ENCODE measurements at places on chromosomes 3 and 15.

DNA sequence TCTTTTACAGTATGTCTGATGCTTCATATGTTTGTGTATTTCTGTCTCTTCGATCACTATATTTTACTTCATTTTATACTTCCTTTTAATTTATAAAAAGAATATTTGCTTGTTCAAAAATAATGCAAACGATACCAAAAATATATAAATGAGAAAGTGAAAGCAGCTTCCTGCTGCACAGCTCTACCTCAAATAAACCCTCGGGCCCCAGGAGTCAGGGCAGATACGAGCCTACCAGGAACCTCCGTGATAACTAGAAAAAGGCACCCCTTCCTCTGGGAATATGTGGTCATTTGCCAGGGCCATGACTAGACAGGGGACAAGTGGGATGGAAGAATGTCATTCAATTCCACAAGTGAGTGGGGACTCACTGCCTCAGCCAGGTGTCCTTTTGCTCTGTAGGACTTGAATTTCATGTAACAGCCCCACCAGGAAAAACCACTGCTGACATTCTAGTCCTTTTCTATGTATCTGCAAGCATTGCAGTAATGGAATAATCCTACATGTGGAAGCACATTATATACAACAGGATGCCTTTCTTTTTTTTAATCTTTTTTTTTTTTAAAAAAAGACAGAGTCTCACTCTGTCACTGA is 133.3 kb downstream of the SUCLG2 start:
- no peak for DNase-seq

DNA sequence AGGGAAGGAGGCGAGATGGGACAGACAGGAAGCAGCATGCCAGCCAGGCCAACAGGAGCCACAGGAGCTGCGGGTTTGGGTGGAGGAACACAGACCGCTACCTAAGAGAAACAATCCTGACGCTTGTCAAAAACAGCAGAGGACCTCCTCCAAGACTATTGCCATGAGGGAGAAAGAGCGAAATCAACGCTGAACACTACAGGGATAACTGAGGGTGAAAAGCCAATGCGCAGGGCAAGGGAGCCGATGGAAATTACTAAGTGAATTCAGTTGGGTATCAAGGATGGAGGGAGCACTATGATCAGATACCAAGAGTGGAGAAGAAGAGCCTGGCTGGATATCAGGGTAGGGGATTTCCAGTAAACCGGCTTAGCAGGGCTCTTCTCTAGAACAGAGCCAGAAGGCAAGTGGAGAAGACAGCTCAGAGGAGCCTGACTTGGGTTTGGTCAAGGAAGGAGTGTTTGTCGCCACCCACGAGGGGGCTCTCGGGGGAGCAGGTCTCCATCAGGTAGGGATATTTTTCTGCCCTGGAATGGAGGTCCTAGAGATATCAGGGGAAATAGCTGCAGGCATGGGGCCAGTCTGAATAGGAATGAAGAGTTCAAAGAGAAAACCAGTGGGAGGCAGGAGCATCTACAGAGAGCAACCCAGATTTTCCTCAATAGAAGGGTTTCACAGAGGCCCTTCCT is 48.4 kb downstream of the SLC41A3 start:
- DNase-seq, result no peak

- DNase-seq, result peak; percentile 33
These were observed 681 bp downstream of the PIK3CB start for GRCh38 chr3:138833899-138834595.

- no peak for DNase-seq
These were observed 77.9 kb upstream of the TSC22D2 start for GRCh38 chr3:150330174-150330573.

- DNase-seq, result no peak
These were observed 349.4 kb upstream of the TPRG1 start for GRCh38 chr3:188822411-188822810.

DNA sequence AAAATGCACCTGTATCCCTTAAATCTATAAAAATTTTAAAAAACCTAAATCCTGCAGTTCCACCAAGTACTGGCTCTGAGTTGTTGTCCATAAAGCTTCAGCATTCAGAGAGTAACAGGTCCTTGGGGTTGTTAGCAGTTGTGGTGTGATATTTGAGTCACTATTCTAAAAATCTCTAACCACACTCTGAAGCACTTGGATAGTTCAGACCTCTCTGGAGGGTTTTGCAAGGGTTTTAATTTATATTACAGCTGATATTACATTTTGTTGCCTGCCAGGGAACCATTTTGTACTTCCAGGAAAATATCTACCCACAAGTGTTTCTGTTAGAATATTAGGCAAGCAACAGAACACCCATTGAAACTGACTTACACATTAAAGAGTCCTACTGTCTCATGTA is 255.6 kb downstream of the TBL1XR1 start:
- no peak for DNase-seq

- DNase-seq, result no peak
These were observed 138.9 kb downstream of the IGF1R start for GRCh38 chr15:98787194-98787593.

DNA sequence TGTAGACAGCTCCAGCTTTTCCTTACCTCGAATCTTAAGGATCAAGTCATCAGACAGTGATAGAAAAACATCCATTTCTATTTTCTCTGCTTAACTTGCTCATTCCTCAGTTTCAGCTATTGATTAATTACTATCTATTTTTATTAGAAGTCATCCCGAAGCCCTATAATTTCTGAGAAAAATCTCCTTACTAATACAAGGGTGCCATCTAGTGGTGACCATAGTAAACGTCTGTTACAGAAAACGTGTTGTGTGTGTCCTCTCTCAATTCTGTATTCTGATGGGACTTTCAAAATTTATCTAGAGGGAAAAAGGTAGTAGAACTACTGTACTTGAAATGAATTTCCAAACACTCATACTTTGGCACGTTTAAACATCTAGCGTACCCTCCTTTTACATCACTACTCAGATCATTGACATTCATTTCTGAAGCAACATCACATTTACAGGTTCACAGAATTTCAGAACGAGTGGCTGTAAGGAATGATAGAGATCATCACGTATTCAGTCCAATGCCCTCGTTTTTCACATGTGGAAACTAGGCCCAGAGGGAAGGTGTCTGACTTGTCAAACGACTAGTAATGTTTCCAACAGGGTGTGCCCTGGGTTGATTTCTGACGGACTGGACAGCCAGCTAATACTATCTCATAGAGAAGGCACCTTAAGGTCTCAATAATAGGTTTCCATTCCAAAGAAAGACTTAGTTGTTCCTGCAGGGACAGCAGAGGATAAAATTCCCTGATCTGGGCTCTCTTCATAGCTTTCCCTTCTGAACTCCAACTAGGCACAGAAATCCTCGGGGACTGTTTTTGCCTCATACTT is 25.6 kb downstream of the HACD2 start:
- DNase-seq, result peak; percentile 60

GRCh38 chr3:71226565-71227269 is 356.8 kb downstream of the FOXP1 start:
- peak; percentile 30 for DNase-seq

- DNase-seq, result no peak
These were observed 6.0 kb upstream of the TM2D3 start for GRCh38 chr15:101657968-101658784.

DNA sequence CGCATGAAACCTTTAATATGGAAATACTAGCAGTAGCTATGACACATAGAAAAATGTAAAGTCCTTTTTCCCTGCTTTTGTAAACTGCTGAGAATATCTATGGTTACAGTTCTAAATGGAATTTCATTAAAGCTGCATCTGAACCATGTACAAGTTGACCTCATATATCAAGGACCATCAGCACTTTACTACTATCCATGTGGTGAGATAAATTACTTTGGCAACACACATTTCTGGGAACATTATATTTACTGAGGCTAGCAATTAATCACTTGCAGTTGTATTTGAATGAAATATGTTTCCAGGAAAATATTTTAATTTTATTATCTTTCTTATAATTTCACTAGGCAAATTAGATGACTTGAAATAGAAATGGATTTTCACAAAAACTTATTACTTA is 545.5 kb downstream of the NAALADL2 start:
- no peak for DNase-seq

- DNase-seq, result no peak
These were observed 524.6 kb upstream of the ATP11B start for GRCh38 chr3:182268711-182269110.

GRCh38 chr15:99731336-99732123 is 1.7 kb downstream of the LYSMD4 start:
- no peak for DNase-seq

DNA sequence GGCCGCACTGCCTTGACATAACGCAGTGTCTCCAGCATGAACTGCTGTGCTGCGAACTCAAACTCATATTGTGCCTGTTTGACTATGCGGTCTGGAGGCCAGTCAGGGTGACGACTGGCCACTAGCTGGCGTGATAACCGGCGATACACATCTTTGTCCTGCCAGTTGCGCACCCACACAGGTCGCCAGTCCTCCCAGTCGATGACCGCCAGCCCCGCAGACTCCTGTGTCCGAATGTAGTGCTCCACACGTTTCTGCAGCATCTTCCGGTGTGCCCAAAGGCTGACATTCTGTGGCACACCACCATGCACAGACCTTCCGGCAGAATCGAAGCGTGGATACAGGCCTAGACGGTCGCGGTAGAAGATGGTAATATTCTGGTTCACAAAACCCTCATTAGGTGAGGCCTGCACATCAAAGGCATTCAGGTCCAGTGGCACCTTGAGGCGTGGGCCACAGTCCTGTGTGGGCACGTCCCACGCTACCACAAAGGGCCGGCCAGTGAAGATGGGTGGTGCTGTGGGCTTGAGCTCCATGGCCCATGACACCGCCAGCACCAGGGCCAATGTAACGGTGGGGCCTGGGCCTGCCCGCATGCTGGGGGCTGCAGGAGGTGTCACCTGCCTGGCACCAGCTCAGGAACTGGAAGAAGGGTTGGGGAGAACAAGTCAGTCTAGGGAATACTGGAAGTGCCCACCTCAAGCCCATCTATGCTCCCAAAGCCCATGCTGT is 2.5 kb downstream of the HYAL2 start:
- DNase-seq, result no peak

- no peak for DNase-seq
These were observed 150.7 kb downstream of the TMCO5A start for GRCh38 chr15:38085114-38085513.

- no peak for DNase-seq
These were observed 213.2 kb upstream of the ARRDC4 start for GRCh38 chr15:97747342-97747741.

GRCh38 chr3:120114981-120115380 is 20.7 kb upstream of the GSK3B start:
- peak; percentile 55 for DNase-seq

GRCh38 chr3:30751610-30752299 is 142.7 kb downstream of the GADL1 start:
- peak; percentile 71 for DNase-seq

GRCh38 chr3:143751643-143752178 is 96.6 kb downstream of the SLC9A9 start:
- DNase-seq, result no peak

DNA sequence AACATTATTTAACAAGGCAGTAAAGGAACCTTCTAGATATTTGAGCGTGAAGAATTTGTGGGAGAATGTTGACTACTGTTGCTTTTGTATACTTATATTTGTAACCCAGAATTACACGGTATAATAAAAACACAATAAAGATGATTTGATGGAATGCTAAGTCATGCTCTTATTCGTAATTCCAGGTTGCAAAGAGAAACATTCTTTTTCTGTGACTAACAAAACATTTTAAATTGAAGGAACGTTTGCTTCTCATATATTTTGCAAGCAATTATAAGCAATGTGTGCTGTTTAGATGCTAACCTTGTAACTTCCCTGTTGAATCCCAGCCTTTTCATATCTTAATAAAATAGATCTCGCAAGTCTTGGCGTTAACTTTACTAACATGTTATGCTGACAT is 124.4 kb upstream of the CGNL1 start:
- peak; percentile 72 for DNase-seq

DNA sequence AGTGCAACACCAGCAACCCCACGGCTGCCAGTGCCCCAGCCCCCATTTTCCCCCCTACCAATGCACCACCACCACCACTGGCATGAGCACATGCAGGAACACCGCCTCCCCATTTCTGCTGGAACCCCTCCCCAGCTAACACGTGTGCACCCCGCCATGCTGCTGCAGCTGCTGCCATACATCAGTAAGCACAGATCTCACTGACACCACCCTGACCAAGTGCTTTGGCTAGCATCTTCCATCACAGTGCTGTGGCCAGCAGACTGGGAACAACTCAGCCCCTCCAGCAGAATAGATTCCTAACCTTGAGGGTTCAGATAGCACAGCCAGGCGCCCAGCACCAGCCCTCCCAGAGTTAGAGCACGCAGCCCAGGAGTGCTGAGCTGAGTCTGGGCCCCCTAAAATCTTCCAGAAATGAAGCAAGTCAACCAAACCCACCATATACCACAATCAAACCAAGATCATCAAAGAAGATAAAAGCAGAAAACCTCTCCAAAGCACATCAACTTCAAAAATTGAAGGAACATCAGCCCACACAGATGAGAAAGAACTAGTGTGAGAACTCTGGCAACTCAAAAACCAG is 81.2 kb upstream of the CDV3 start:
- no peak for DNase-seq

GRCh38 chr15:62068071-62068809 is 1.5 kb downstream of the C2CD4A start:
- peak; percentile 41 for DNase-seq

DNA sequence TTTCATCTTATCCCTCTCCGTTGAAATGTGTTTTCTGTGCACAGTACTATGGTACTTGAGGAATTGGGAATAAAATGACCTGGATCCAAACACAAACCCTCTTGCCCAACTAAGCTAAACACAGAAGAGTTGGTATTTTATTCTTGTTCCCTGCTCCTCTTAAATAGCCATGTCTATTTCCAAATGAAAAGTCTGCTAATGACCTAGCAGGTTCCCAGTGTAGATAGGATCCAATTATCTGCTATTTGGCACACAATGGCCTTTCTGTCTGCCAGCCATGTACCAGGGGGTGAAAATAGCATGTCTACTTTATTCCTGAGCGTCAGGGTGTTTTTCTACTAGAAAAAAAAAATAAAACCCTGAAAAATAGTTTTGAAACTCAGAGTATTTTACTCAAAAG is 657.0 kb upstream of the NAALADL2 start:
- DNase-seq, result no peak

GRCh38 chr3:67739851-67740250 is 85.4 kb upstream of the SUCLG2 start:
- peak; percentile 21 for DNase-seq

DNA sequence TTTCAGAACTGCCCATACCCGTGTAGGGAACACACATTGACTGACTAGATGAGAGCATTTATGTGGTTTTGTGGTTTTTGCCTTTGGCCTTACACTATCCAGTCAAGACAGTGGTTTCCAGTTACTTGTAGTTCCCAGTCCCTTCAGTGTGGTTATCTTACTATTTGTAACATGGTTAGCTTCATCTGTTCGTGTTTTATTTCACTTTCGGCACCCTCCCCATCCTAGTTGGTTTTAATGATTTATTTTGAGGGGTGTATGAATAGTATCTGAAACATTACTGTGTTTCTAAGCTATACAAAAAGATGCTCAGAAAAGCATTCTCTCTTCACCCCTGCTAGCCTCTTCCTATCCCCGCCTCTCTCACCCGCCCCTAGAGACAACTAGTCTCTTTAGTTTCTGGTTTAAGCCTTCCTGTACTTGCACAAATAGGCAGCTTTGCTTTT is 14.1 kb downstream of the LYSMD4 start:
- DNase-seq, result peak; percentile 95
